ENCODE measurements at places on chromosomes 7 and 10.

GRCh38 chr10:91711885-91712680 is 79.2 kb upstream of the PPP1R3C start:
- no peak for DNase-seq

- no peak for DNase-seq
Observed at GRCh38 chr10:86182150-86182549, 184.4 kb downstream of the GRID1 start.

GRCh38 chr10:113125612-113126011 is 175.6 kb downstream of the TCF7L2 start:
- no peak for DNase-seq

GRCh38 chr7:33888166-33888565 is 17.2 kb upstream of the BMPER start:
- no peak for DNase-seq

All from NB4 (cell line).